ENCODE measurements at places on chromosomes 7 and 10.

DNA sequence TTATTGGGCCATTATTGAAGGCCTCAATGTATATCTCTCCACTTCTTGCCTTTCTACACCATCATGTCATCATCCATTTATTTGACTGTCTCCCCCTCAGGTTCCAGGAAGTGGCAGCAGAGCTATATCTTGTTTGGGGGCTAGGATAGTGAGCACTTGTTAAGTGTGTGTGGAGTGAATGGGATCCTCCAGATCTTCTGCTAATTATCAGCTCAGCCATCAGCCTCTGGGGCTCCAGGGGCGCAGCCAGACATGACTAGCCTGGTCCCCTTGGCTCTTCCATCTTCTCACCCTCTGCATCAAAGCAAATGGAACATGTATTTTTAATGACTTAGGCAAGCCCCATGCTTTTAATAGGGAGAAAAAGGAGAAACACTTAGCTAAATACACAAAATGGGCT lies 176.5 kb downstream of the ARHGAP12 start:
- no peaks in the 10 kb centered on the region for H3K36me3 ChIP-seq
- no peak overlapping the region for H3K4me3 ChIP-seq
- H3K27ac ChIP-seq, result no peak overlapping the region
- no peaks in the 10 kb centered on the region for H3K4me1 ChIP-seq

GRCh38 chr7:116713918-116714317 lies 41.9 kb downstream of the MET start:
- DNase-seq, result no peak
- no peaks in the 10 kb centered on the region for H3K36me3 ChIP-seq
- no peak overlapping the region for H3K4me3 ChIP-seq
- peaks cover 2% of the 10 kb centered on the region for H3K27me3 ChIP-seq
- no peaks in the 10 kb centered on the region for H3K4me1 ChIP-seq
- H3K27ac ChIP-seq, result no peak overlapping the region

- DNase-seq, result no peak
- H3K4me1 ChIP-seq, result no peaks in the 10 kb centered on the region
- H3K27ac ChIP-seq, result no peak overlapping the region
- H3K4me3 ChIP-seq, result no peak overlapping the region
These were observed 21.8 kb downstream of the STMP1 start for GRCh38 chr7:135684136-135684535.

DNA sequence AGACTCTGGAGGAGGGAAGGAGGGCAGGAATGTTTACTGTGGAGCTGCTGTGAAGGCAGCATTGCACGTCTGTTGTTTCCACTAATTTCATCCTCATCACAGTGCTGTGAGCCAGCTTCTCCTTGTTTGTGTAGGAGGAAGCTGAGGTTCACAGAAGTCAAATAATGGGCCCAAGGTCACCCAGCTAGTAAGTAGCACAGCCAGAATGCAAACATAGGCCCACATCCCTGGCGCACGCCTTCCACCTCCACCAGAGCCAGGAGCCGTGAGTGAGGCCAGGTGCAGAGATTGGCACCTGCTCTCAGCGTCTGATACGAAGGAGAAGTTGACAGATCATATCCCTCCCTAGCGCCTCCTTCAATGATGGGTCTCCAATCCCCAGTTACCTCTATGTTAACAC lies 93.6 kb downstream of the HTR5A start:
- H3K27ac ChIP-seq, result no peak overlapping the region
- no peak for DNase-seq
- no peak overlapping the region for H3K4me3 ChIP-seq
- no peaks in the 10 kb centered on the region for H3K36me3 ChIP-seq
- H3K27me3 ChIP-seq, result peaks cover 2% of the 10 kb centered on the region

DNA sequence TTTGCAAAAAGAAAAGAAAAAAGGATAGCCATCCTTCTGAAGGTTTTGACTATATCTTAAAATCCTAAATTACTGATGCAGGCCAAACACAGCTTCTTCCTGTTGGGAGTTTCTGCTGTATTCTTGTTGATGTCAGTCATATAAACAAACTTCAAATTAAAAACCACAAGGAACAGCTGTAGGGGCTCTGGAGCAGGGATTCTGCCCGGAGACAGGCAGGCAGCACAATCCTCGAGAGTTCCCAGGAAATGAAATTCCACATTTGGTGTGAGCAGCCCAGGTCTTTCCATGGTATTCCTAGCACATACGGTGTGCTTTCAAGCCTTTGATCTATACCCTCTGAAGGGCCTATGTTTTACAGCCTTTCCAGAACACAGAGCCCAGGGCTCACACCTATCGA lies 43.2 kb downstream of the INSYN2A start:
- no peaks in the 10 kb centered on the region for H3K27me3 ChIP-seq
- no peak overlapping the region for H3K27ac ChIP-seq
- H3K36me3 ChIP-seq, result no peaks in the 10 kb centered on the region
- no peak for DNase-seq
- no peaks in the 10 kb centered on the region for H3K4me1 ChIP-seq

DNA sequence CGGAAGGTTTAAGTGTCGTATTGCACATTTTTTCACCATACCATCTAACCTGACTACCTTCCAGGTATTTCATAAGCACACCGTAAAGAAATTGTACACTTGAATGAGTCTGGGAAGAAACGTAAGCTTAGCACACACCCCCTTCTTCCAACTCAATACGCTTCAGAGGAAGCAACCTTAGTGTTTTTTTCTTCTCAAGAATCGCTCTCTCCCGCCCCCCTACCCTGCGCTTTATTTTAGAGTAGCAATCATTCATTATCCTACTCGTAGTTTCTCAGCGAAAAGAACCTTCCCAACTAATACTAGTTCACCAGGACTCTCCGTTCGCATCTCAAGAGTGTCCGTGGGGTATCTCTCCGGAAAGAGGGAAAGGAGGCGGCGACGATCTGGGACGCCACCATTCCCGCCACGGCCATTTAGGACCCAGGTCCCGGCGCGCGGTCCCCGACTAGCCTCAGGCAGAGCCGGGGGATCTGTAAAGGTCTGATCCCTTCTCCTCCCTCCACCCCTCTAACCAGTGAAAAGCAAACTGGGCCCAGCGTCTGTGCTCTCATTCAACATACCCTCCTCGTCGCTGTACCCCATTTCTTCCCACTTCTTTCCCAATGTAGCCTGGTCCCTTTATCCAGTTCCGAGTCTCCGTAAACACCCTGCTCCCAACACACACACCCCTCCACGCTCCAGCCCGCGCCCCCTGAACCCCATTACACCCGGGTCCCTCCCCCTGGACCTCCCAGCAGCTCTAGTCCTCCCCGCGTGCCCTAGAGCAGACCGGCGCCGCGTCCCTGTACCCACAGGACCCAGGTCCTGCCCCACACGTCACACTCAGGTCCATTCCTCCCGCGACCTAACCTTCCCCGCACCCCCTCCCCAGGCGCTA lies 16.0 kb downstream of the MYOZ1 start:
- H3K4me3 ChIP-seq, result peak overlapping the region; percentile 78
- no peaks in the 10 kb centered on the region for H3K36me3 ChIP-seq
- no peak for DNase-seq
- H3K4me1 ChIP-seq, result peaks cover 17% of the 10 kb centered on the region

DNA sequence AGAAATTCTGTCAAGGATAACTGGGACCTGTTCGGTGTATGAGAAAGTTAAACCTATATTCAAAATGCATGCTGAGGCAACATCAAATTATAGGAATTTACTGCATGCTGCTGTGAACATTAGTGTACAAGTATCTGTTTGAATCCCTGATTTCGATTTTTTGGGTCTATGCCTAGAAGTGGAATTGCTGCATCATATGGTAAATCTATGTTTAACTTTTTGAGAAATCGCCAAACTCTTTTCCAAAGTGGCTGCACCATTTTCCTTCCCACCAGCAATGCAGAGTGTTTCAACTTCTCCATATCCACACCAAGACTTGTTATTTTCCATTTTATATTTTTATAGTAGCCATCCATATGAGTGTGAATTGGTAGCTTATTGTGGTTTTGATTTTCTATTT lies 306.7 kb downstream of the GPR158 start:
- no peaks in the 10 kb centered on the region for H3K36me3 ChIP-seq
- no peak overlapping the region for H3K4me3 ChIP-seq
- H3K27me3 ChIP-seq, result no peaks in the 10 kb centered on the region
- DNase-seq, result no peak
- H3K4me1 ChIP-seq, result no peaks in the 10 kb centered on the region
- no peak overlapping the region for H3K27ac ChIP-seq

GRCh38 chr10:68301790-68302502 lies 29.9 kb upstream of the HNRNPH3 start:
- no peak overlapping the region for H3K27ac ChIP-seq
- H3K4me3 ChIP-seq, result no peak overlapping the region
- no peaks in the 10 kb centered on the region for H3K4me1 ChIP-seq
- no peaks in the 10 kb centered on the region for H3K36me3 ChIP-seq
- no peak for DNase-seq

DNA sequence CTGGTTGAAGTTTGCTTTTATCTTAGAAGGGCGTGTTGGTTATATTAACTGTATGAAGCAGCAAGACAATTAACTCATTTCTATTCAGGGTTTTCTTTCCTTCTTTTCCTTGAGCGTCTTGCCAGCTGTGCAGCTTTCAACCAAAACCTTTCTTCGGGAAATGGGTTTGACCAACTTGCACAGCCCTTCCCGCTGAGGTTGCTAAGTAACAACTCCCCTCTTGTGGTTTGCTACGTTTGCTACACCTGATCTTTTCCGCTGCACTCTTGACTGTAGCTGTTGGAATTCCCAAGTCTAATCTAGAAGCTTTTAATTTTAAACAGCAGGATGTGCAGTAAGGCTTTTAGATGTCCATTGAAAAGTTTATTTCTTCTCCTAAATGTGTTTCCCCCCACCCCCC lies 116.9 kb downstream of the CDCA7L start:
- H3K4me3 ChIP-seq, result no peak overlapping the region
- H3K36me3 ChIP-seq, result no peaks in the 10 kb centered on the region
- H3K4me1 ChIP-seq, result peaks cover 6% of the 10 kb centered on the region
- H3K27ac ChIP-seq, result no peak overlapping the region

- DNase-seq, result no peak
These were observed 171.7 kb upstream of the INSYN2A start for GRCh38 chr10:127368101-127368500.

DNA sequence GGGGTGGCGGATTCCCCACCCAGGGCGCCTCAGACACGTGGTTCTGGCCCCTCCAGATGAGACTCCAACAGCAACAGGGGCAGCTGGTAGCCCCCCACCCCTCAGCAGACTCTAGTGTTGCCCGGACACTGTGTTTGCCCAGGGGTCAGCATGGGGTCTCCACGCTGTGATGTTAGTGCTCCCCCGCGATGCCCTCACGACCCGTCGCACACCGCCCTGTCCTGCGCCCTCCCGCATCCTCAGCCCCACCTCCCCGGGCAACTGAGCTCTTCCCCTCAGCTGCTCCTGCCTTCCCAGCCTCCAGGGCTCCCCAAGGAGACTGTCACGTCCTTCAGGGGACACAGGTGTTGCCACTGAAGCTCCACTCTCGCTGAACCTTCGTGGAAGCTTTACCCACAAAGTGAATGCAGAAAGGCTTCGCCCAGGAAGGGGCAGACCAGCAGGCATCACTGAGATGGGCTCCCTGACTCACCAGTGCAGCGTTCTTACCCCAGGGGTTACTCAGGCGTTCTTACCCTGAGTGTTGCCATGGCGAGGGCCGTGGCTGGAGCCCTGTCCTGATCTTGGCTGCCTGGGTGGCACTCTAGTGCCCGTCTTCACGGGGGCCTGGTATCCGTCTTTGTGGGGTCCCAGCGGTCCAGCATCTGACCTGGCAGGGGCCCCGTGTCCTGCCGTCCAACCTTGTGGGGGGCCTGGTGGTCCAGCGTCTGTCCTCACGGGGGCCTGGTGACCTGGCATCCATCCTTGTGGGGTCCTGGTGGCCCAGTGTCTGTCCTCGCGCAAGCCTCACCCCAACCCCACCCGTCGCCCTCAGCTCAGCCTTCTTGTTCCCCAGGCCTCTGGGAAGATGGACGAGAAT lies 14.6 kb downstream of the DPYSL4 start:
- H3K36me3 ChIP-seq, result no peaks in the 10 kb centered on the region
- H3K4me1 ChIP-seq, result no peaks in the 10 kb centered on the region
- peaks cover 18% of the 10 kb centered on the region for H3K27me3 ChIP-seq
- H3K4me3 ChIP-seq, result no peak overlapping the region
- no peak for DNase-seq
- no peak overlapping the region for H3K27ac ChIP-seq

GRCh38 chr10:63133821-63134557 lies 861 bp downstream of the NRBF2 start:
- peak overlapping the region; percentile 92 for H3K4me3 ChIP-seq
- peak overlapping the region; percentile 96 for H3K27ac ChIP-seq
- no peaks in the 10 kb centered on the region for H3K36me3 ChIP-seq
- no peak for DNase-seq

DNA sequence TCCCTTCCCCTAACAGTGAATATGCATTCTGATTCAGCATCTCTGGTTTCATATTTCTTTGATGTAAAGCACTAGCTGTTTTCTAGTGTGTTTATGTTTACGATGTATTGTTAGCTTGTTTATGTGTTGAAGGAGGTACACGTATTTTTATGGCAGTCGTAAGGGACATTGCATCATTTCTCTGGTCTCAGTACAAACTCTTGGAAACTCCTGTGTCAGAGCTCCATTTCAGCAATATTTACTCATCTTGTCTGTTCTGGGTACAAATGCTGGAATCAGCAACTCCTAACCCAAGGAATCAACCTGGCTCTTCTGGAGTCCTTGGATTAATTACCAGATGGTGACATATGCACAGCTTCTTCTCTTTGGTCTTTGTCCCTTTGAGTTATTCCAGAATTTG lies 270.0 kb upstream of the PLXDC2 start:
- no peak overlapping the region for H3K4me3 ChIP-seq
- no peaks in the 10 kb centered on the region for H3K4me1 ChIP-seq
- no peak overlapping the region for H3K27ac ChIP-seq
- no peaks in the 10 kb centered on the region for H3K27me3 ChIP-seq

GRCh38 chr7:55903985-55904759 lies 16.9 kb downstream of the ZNF713 start:
- H3K27ac ChIP-seq, result no peak overlapping the region
- H3K27me3 ChIP-seq, result no peaks in the 10 kb centered on the region
- no peaks in the 10 kb centered on the region for H3K4me1 ChIP-seq
- no peaks in the 10 kb centered on the region for H3K36me3 ChIP-seq

GRCh38 chr7:134995239-134996096 lies 9.2 kb downstream of the AGBL3 start:
- H3K4me3 ChIP-seq, result peak overlapping the region; percentile 7
- DNase-seq, result no peak
- peaks cover 43% of the 10 kb centered on the region for H3K4me1 ChIP-seq
- no peaks in the 10 kb centered on the region for H3K27me3 ChIP-seq
- H3K36me3 ChIP-seq, result peaks cover 4% of the 10 kb centered on the region

- H3K27ac ChIP-seq, result no peak overlapping the region
- no peak for DNase-seq
- H3K4me3 ChIP-seq, result no peak overlapping the region
These were observed 89.9 kb downstream of the WDFY4 start for GRCh38 chr10:48774416-48775205.

DNA sequence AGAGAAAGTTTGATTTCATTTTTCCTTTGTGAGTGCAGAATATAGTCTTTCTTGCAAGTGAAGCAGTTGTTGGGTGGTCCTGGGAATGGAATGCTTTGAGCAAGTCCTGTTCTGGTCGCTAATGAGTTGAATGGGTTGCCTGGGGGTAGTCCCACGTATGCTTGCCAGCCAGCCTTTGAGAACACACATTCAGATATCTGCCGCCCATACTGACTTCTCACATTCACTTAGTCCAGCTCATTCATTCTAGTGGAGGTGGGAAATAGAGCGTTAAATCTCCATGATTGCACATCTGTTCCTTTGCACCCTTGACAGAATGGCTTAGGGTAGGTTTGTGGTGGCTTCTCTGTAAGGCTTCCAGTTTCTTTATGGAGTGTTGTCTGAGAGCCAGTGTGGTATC lies 256.6 kb downstream of the SORCS3 start:
- no peaks in the 10 kb centered on the region for H3K36me3 ChIP-seq
- no peak for DNase-seq
- no peaks in the 10 kb centered on the region for H3K4me1 ChIP-seq
